D721Med (cell line): ENCODE measurements at places on chromosomes 12 and 14.

- no peak for DNase-seq
Measured at GRCh38 chr12:80556566-80556965, 112.5 kb downstream of the PTPRQ start.

GRCh38 chr12:118649765-118650585, 273.6 kb downstream of the SUDS3 start:
- no peak for DNase-seq

GRCh38 chr12:3461391-3461790, 29.6 kb upstream of the PRMT8 start:
- DNase-seq, result no peak

DNA sequence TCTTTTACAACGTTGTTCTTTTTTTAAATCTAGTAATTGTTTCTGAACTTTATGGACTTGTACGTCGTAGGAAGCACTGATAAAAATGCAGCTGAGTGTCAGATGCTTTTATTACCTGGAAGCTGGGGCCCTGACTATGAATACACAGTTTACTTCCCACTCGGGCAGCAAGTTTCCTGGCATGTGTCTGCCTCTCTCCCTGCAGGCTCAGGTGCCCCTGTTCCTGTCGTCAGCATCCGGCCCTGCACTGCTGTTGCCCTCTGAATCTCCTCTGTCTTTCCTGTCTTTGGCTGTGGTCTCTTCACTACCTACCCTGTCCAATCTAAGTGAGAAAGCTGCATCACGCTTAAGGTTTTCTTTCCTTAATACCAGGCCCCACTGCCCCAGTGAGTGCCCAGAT, 75.8 kb downstream of the PELI2 start:
- no peak for DNase-seq

- DNase-seq, result no peak
Measured at GRCh38 chr12:32705783-32706182, 26.7 kb downstream of the DNM1L start.

DNA sequence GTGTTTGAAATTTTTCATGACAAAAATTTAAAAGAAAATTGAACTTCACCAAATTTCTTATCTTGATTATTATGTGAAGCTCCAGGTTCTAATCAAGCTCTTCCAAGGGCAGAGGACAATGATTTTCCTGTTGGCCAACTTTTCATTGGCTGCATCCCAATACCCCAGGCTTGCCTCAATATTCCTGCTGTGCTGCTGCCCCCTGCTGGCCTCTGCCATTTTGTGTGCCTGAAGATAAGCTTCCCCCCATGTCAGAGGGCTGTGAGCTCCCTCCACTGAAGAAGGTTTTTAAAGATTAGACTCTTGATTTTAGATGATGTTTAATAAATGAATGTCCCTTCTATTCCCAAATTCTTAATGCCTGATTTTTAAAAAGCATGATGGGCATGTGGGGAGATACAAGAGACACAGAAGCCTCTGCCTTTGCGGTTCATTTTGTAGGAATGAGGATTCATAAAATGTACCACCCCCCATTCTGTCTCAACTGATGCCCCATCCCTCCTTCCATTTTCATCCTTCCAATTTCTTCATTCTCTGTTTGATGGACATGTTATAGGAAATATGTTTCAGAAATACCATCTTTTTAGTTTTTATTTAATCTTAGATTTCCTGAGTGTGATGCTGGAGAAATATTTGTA, 76.7 kb upstream of the RGS6 start:
- DNase-seq, result peak; percentile 30

DNA sequence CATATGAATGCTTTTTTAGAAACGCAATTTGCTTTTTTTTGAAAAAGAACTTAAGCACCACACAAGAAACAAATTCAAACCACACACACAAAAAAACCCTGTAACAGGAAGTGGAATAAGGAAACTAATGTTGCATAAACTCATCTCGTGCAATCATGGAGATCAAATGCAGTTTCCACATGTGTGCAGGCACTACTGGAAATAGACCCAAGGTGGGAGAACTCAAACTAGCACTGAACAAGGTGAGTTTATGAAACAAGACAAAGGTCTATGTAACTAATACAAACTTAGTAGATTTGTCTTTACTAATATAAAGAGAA, 17.5 kb downstream of the NIN start:
- DNase-seq, result no peak

DNA sequence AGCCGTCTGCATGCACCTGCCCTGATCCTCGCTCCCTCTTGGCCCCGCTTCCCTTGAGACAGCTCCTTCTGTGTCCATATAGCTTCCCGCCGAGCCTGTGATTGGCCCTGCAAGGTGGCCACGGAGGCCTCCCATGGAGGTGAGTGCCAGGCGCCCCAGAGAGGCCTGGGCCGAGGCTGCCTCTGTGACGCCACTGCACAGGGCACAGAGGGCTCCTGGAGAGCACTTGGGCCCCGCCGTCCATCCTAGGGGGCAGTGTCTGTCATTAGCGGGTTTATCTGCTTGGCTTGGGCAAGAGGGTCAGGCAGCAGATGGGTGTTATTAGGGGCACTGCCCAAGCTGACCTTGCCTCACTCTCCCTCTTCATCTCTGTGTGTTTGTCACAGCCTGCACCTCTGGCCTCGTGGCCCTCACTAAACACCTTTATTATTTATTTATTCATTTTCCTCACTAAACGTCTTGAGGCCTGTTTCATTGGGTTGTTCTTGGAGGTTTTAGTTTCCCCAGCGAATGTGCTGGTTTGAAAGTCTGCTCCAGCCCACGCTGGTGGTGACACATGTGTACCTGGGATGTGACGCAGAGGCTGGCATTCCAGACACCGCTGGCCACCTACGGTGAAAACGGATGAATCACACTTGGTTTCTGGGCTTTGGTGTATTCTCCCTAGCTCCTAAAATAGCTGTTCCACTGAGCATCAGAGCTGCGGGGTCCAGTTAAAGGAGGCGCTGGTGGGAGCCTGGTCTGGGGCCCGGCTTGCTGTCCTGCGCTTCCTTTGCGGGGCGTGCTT, 5.9 kb downstream of the ZFYVE21 start:
- no peak for DNase-seq

DNA sequence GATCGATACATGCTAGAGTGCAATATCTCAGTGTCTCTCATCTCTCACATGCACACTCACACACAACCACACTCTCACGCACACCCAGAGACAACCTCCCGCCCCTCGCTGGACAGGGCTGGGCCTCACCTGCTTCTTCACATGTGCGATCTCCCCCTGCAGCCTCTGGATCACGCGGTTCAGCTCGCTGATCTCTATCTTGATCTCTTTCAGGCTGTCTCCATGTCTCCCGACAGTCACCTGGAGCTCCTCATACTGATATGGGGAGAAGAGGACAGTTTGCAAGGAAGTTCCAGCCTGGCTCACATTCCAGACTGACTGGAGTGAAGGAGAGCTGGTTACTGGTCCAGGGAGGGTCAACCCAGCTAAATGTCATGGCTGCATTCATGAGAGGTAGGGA, 4.4 kb downstream of the KRT2 start:
- DNase-seq, result no peak

GRCh38 chr12:66716522-66716921, 37.6 kb upstream of the GRIP1 start:
- DNase-seq, result no peak

- no peak for DNase-seq
Measured at GRCh38 chr12:112559784-112560183, 141.0 kb downstream of the PTPN11 start.

GRCh38 chr14:51922624-51923023, 62.2 kb downstream of the GNG2 start:
- no peak for DNase-seq

- no peak for DNase-seq
Measured at GRCh38 chr12:93766796-93767523, 89.8 kb downstream of the CRADD start.

- DNase-seq, result no peak
Measured at GRCh38 chr14:56341766-56342493, 223.7 kb downstream of the PELI2 start.

GRCh38 chr14:29205658-29206057, 439.1 kb downstream of the FOXG1 start:
- no peak for DNase-seq

- DNase-seq, result no peak
Measured at GRCh38 chr14:61454545-61454944, 133.2 kb downstream of the PRKCH start.

GRCh38 chr12:47709671-47710070, 3.8 kb upstream of the RPAP3 start:
- DNase-seq, result no peak

GRCh38 chr14:50792634-50793068, 38.3 kb downstream of the NIN start:
- no peak for DNase-seq

DNA sequence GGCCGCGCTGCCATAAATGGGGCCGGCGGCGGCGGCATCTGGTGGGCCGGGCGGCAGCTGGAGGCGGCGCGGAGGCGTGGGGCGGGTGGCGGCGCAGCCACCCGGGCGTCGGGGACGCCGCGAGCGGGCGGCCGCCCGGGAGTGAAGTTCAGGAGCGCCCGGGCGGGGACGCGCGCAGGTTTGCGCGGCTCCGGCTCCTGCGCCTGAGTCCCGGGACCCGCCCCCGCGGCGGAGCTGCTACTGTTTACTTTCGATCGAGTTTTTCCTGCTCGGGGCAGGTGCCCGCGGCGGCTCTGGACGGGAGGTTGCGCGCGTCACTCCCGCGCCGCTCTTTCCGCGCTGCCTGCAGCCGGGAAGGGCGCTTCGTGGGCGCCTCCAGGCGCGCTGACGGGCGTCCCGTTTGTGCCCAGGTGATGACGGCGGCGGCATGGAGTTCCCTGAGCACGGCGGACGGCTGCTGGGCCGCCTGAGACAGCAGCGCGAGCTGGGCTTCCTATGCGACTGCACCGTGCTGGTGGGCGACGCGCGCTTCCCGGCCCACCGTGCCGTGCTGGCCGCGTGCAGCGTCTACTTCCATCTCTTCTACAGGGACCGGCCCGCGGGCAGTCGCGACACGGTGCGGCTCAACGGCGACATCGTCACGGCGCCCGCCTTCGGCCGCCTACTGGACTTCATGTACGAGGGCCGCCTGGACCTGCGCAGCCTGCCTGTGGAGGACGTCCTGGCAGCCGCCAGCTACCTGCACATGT, at the start of gene ZBTB42:
Gene ZBTB42 (plus strand): TSS at position 331 of the 749 bp plus-strand sequence. CDS start 97 bp downstream, at position 428.
- no peak for DNase-seq
